Activated CD8-positive, alpha-beta memory T cell treated with anti-CD3 and anti-CD28 coated beads, Interleukin-2, amount 50 U/mL, for 4 hours (primary cell): ENCODE measurements at places on chromosomes 4 and X.

DNA sequence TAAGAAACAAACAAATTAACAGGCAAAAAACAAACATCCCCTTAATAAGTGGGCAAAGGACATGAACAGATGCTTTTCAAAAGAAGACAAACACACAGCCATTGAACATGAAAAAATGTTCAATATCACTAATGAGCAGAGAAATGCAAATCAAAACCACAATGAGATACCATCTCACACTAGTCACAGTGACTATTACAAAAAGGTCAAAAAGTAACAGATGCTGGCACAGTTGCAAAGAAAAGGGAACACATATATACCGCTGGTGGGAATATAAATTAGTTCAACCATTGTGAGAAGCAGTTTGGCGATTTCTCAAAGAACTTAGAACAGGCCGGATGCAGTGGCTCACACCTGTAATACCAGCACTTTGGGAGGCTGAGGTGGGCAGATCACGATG, 146.1 kb upstream of the NEIL3 start:
- DNase-seq = no peak

DNA sequence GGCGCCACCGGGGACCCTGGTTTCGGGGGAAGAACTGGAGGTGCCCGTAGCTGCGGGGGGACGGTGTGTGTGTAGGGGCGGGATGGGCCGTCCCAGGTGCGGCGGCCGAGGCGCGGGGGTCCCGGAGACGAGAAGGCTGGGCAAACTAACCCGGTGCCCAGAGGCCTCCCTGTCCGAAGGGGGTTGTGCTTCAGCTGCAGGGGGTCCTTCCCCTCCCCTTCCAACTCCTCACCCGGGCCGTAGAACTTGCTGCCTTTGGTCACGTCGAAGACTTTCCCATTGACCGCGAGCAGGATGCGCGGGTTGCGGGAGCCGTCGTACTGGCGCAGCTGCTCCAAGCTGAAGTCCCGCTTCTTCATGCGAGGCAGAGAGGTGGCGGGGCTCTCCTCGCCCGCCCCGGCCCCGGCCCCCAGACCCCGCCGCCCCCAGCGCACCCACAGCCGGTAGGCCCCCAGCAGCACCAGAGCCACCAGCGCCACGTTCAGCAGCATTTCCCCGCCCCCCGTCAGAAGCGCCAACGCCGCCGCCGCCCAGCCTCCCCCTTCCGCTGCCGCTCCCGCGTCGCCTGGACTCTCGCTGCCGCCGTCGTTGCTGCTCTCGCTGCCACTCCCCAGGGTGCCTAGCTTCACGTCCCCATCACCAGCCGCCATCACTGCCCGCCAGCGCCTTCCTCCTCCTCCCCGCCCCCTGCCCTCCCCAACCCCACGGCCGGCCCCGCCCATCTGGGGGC, at the start of gene PGRMC2:
Gene PGRMC2 (minus strand): TSS at position 673 of the 730 bp plus-strand sequence. CDS start 23 bp downstream, at position 650.
- peak; percentile 28 for DNase-seq

DNA sequence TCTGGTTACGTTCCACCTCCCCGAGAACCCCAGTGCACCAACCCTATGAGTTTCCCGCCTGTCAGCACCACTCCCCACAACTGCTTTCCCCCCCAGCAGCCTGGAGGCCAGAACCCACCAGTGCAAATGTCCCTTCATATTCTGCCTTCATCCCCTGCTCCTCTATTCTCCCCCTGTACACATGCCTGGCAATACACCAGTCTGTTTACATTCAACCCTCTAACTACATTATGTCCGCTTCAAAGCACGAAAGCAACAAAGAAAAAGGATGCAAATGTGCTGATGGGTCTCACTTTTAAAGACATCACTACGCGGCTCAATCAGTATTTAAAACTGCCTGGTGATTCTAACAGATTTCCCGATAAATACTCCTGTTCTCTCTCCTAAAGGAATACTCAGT, 126.7 kb upstream of the SORBS2 start:
- DNase-seq = no peak

DNA sequence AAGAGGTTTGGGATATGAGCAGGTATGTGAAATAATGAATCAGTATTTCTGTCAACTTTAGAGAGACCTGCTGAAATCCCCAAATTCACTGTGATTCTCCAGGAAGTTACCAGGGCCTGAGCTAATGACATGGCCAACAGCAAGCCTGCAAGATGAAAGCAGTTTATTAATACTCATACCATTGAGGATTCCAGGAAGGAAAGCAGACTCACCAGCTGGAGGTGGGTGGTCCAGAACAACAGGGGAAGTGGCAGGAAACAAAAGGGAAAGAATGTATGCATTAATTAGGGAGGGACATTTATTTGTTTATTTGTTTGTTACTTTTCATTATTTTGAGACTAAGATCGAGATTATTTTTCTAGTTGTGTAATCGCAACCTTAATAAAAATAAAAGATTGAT, 196.6 kb upstream of the AGA start:
- no peak for DNase-seq

- no peak for DNase-seq
Observed at GRCh38 chr4:7860600-7861163, 79.0 kb downstream of the AFAP1 start.

GRCh38 chrX:136662104-136662503, 14.1 kb downstream of the CD40LG start:
- DNase-seq = no peak

DNA sequence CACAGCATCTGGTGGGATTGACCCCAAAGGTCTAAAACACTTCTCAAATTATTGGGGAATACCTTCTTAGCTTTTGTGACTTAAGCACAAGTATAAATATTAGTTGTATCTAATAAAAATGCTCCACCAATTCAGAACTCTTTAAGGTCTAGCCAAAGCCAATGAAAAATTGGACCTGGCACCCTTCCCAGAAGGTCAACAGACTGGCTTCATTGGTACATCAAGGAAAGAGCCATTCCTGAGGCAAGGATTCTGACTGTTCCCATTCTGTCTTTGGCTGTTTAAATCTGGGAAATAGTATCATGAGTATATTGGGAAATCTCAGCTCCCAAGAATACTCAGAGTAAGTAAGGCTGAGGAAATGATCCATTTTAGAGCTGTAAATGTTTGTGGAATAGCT, 153.0 kb upstream of the TRPC5 start:
- DNase-seq = no peak

GRCh38 chrX:44828008-44828605, 15.7 kb upstream of the DUSP21 start:
- DNase-seq = no peak

DNA sequence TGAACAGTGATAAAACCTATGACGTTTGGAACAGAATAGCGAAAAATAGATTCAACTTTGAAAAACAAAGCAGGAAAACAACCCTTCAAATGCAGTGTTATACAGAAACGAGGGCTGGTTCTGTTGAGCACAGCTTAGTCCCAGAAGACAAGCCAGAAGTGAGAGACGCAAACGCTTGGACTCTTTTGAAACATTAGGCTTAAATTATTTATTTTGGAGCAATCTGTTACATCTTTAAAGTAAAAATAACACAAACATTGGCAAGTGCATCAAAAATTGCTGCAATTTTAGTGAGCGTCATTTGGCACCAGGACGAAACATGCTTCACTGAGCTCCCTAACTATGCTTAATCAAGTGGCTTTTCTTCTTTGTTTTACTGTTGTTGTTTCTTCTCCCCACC, 63.5 kb downstream of the ENPP6 start:
- DNase-seq = no peak

- DNase-seq = peak; percentile 95
Observed at GRCh38 chr4:145180298-145181090, at the start of gene OTUD4. Gene OTUD4 (minus strand): TSS chr4:145180589. CDS start chr4:145179973, 616 bp downstream.

GRCh38 chr4:113881256-113881655, 98.2 kb downstream of the ARSJ start:
- DNase-seq = no peak

GRCh38 chrX:130539721-130540321, 138.0 kb downstream of the RBMX2 start:
- DNase-seq = no peak

GRCh38 chr4:123020285-123020684, 97.9 kb upstream of the NUDT6 start:
- no peak for DNase-seq

DNA sequence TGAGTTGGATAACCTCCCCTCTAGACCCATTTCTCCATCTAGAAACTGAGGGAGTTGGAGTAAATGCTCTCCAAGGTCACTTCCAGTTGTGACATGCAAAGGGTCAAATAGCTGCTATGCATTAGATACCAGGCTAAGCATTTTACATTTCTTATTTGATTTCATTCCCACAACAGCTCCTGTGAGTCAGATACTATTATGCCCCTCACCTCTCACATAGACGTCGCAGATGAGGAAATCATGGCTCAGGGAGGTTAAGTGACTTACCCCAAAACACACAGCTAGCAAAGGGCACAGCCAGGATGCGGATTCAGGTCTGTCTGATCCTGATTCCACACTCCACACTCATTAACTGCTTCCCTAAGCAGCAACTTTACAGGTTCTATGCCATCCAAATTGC, 57.7 kb downstream of the PRPS1 start:
- no peak for DNase-seq

DNA sequence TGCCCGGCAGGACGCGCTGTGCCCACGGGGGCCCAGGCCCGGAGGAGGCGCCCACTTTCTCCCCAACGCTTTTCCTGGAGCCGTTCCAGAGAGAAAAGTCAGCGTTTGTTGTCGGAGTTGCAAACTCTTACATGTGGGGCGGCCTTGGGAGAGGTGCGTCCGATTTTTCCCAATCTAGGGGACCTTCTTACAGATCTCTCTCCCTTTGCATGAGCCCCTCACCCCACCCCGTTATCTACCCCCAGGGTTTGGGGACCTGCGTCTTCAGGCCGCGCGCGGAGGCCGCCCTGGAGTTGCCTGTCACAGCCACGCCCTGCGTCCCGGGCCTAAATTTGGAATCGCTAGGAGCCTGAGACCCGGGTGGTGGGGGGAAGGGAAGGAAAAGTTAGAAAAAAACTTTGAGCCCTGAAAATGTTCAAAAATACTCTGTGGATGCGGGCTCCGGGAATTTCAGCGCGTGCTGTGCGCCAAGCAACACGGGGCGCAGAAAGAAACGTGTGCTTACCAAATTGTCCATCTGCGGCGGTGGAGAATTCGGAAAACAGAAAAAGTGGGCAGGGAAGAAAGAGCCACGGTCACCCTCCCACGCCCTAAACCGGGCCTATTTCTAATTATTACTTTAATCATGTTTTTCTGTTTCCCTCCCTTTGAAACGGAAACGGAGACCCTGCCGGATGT, 587 bp downstream of the CD99 start:
- DNase-seq = no peak

DNA sequence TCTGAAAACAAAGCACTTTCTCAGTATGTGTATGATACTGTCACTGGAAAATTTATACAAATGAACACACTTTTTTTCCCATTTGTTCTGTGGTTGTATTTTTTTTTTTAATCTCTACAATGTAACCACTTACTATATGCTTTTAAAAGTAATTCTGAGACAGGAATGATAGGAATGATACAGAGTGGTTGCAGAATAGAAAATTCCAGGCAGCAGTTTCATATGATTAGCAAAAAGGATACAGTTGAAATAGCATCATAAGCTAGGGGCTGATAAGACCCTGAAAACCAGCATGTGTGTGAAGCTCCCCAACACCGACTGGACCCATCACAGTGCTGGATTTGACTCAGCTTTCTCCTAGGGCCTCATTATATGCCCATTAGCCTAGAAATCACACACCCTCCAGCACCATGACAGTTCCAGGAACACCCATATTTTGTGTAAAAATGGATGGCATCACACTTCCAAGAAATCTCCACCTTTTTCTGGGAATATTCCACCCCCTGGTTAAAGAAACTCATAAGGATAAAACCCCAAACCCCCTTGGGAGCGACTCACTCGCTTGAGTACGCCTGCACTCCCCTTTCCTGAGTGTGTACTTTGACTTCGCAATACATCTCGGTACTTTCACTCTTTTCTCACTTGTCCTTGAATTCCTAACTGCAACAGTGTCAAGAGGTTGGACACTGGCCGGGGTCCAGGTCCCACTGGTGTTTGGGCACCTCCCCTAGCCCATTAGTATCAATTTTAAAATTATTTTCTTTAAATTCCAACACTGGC, 77.4 kb upstream of the AGA start:
- no peak for DNase-seq

DNA sequence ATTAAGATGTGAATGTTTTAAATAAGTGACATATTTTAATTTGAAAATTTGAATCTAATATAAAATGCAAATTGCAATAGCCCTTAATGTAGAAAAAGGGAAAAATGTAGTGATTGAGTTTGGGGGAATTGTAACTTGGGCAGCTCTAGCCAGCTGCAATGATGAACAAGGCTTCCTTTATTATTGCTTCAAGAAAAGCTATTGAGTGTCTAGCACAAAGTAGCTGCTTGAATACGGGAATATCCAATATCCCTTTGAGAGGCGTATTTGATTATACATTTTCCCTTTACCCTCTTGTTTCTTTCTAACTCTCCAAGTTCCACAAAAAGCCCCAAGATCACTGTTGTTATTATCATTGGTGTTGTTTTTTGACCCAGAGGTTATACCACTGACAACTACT, 21.8 kb downstream of the IL1RAPL1 start:
- DNase-seq = no peak

- DNase-seq = no peak
Observed at GRCh38 chrX:2610246-2611170, 80.6 kb upstream of the CD99 start.

GRCh38 chrX:41684940-41685339, 3.8 kb upstream of the GPR34 start:
- no peak for DNase-seq

DNA sequence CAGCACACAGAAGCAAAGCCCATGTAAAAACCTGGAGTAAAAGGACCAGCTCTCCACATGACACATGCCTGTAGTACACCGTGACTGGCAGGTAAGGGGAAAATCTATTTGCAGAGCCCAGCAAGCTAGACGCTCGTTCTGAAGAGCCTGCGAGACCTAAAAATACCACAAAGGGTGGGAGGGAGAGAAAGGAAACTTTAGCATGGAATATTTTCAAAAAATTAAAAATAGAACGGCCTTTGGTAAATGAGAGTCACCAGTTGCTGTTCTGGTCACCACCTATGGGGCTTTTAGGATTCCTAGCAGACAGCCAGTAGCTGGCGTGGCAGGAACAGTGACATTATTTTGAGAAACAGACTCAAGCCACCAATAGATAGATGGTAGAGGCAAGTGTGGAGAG, 115.5 kb downstream of the MID1IP1 start:
- no peak for DNase-seq

- DNase-seq = no peak
Observed at GRCh38 chr4:130028552-130028951, 932.6 kb downstream of the C4orf33 start.

DNA sequence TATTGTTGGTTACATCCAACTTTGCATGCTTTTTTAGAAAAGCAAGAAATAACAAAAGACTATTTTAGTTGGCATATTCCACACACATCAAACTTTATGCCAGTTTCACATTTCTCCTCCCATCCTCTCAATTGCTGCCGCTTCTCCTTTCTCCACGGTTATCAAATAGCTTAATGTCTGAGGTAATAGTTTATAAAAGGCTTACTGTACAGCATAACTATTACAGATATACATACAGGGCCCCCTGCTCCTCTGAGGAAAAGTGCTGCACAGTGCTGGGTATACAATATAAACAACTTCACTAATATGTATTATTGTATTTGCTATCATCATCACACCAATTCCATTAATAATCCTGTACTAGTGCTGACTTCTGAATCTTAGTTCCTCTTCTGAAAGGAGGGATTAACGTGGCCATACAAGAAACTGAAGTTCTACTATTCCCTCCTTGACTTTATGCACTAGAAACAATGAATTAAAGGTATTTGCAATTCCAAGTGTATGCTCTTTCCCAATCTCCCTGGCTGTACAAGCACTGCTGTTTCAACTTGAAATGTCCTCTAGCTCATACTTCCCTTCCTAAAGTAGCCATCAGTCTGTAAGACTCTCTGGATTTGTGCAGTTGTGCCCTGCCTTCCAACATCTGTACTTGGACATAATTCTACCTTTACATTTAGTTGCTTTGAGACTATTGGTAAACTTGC, 2.5 kb downstream of the CCNI start:
- no peak for DNase-seq

GRCh38 chr4:57550198-57550597, 440.0 kb upstream of the IGFBP7 start:
- no peak for DNase-seq
